ENCODE measurements at places on chromosomes 1 and 21.
A peak's percentile ranks its signal among the peaks of the same experiment; 100 is the strongest.

GRCh38 chr1:222867316-222867715, 52.5 kb downstream of the DISP1 start:
- DNase-seq = no peak

- DNase-seq = no peak
Measured at GRCh38 chr1:183913567-183913993, 108.7 kb downstream of the RGL1 start.

DNA sequence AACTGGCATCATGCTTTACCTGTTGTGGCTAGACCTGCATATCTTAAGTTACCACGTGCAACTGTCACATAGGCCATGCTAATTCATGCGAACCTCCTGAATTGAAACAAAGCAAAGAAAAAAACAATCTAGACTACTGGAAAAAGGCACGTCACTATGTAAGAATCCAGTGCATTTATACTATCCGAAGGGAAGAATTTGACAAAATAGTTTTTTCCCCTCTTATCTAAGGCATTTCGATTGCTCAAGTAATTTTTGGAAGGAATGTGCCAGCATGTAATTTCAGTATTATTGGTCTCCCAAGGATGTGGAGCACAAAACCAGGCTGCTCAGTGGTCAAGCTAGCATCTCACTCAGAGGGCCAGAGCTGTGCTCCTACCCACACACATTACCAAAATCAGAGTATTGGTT, 31.5 kb upstream of the C1orf198 start:
- DNase-seq = no peak

DNA sequence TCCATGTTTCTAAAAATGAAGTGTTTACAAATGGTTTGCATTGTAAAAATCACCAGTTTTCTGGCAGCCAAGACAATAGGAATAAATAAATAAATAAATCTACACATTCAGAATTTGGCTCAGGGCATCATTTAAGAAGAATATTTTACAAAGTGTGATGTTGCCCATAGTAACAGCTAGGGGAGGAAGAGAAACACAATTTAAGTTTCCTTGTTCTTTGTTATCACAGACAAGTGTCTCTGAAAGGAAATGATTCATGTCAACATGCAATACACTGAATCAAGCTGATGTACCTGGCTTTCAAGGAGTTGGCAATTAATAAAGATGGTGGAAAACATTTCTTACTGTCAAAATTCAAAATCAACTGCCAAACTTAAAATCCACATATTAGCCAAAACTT, 74.7 kb downstream of the LHX8 start:
- no peak for DNase-seq

- DNase-seq = no peak
Measured at GRCh38 chr1:21317035-21317689, 26.9 kb upstream of the ECE1 start.

- peak; percentile 76 for DNase-seq
Measured at GRCh38 chr1:12596007-12596821, 21.8 kb downstream of the DHRS3 start.

GRCh38 chr1:201898240-201898894, 9.7 kb downstream of the SHISA4 start:
- no peak for DNase-seq

DNA sequence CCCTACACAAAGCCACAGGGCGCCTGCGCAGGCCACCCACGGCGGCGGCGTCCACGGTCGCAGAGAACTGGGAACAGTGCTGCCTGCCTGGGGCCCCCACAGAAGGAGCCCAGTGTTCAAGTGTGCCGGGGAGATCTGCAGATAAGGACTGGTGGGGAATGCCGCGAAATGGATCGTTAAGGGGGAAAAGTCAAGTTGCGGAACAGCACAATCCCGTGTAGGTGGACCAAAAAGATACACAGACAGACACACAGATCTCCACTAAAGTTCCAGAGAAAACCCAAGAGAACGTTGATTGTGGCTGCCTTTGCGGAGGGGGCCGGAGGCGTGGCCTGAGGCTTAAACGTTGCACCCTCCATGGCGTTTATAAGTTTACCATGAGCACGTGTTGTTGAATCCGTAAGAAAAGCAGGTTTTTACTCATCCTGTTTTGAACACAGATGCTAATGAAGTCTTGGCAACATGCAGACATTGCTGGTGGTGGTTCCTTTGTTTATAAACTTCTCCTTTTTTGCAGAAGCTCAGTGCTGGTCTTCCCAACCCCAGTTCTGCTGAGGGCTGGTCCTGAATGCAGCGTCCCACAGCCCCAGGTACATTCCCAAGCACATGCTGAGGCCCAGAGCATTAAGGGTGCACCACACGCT, 4.1 kb downstream of the SPATC1L start:
- no peak for DNase-seq

DNA sequence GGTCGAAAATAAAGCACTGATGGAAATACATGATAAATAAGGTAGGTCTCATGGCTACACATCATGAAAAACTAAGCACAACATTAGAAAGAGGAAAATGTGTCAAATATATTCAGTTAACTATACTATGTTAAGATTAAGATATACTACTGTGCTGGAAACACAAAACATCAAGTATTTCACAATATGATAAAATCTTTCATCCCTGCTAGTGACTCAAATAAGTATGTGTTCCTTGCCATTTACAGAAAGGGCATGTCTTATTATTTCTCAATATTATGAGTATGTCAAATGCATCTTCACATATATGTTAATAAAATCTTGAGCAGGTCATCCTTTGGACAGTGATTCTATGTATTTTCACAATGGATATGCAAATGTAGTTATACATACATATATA, 1260.1 kb upstream of the ADGRL2 start:
- DNase-seq = no peak

DNA sequence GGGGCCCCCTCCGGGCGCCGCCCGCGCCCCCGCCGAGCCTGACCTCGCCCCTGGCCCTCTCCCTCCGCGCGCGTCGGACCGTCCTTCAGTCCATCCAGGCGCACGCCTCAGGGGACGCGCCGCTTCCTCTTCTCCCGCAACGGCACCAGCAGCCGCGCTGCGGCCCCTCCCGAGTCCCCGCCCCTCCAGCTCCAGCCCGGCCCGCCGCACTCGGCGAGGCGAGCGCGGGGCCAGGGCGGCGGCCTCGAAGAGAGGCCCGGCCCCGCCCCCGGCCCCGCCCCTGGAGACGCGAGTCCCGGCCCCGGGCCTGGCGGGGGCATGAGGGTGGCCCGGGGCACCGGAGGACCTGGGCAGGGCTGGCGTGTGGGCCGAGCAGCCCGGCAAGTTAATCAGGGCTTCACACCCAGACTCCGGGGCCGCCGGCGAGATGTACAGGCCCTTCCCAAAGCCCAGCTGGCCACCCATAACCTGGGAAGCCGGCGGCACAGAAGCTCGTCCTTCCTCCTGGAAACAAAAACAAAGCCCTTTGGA, at the start of gene IGSF3:
TSS of gene IGSF3 (minus strand) at position 159 of the 531 bp plus-strand sequence. CDS start 1,407 bp downstream, outside the sequence.
- DNase-seq = peak; percentile 59

DNA sequence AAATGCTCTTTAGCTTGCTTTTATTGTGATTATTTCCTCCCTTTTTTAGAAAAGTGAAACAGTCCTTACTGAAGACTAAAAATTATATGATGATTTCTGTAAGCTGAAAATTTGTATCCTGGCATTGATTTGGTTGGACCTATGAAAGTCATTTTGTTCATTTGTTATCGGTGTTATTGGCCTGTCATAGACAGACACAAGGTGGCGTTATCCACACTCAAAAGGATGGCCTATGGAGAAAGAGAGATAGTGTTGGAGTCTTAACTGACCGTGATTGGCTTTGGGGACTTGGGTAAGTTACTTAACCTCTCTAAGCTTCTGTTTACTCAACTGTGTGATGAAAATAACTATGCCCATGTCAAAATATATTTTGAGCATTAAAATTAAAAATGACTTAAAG, 203.6 kb upstream of the CHODL start:
- no peak for DNase-seq

GRCh38 chr1:117112047-117112717, 9.4 kb downstream of the TRIM45 start:
- no peak for DNase-seq

GRCh38 chr1:188089461-188089860, 1260.7 kb downstream of the PLA2G4A start:
- no peak for DNase-seq

DNA sequence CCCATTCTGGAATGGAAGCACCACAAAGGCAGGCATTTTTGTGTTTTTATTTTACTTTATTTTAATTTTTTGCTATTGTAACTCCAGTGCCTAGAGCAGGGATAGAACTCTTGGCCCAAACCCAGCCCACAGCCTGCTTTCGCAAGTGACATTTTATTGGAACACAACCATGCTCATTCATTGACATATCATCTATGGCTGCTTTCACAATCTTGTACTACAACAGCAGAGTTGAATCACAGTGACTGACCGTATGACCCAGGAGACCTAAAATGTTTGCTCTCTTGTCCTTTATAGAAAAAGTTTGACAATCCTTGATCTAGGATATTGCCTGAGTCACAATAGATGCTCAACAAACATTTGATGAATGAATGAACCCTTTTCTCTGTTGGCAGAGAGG, 83.9 kb upstream of the ATP1A1 start:
- no peak for DNase-seq

GRCh38 chr1:63624911-63625310, 31.7 kb downstream of the PGM1 start:
- no peak for DNase-seq

GRCh38 chr1:173082913-173083312, 32.2 kb upstream of the TNFSF18 start:
- DNase-seq = no peak

DNA sequence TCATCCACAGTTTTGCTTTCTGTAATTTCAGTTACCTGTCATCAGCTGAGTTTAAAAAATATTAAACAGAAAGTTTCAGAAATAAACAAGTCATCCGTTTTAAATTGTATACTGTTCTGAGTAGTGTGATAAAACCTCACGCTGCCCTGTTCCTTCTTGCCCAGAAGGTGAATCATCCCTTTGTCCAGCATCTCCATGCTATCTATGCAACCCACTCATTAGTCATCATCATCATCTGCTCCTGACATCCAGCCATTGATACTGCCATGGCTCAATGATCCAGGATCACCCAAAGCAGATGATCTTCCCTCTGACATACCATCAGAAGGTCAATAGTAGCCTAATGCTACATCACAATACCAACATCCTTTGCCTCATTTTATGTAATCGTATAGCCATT, 198.3 kb downstream of the SLC44A5 start:
- DNase-seq = no peak

DNA sequence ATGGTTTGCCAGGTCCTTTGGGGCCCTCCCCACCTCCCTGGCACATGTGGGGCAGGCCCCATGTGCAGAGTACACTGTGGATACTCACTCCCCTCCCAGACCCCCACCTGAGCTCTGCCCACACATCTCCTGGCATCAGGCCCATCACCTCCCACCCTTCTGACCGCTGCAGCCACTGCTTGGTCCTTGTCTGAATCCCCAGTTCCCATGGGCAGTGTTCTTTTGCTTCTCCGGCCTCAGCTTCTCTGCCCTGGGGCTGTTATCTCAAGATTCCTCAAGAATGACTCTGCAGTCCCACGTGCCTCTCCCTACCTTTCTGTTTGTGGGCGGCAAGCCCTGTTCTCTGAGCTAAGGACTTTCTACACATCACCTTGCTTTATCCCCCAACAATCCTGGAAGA, 187.7 kb upstream of the EDN2 start:
- DNase-seq = no peak

DNA sequence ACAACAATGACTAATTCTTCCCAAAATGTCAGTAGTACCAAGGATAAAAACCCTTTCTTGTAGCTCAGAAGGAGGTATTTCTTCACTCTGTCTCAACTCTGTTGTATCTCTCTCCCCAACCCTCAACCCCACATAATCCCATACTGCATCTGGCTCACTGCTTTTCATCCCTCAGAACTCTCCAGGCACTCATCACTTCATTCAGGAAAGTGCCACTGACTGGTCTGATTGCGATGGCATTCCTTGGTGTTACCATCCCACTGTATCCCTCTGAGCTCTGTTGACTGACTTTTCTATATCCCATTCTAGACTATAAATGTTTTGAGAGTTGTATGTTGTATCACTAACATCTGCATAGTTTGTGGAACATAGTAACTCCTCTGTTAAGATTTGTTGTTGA, 483.5 kb upstream of the ADGRL2 start:
- no peak for DNase-seq

- DNase-seq = no peak
Measured at GRCh38 chr1:29202053-29202452, 20.4 kb upstream of the SRSF4 start.

- DNase-seq = no peak
Measured at GRCh38 chr1:87219626-87220025, 109.1 kb upstream of the LMO4 start.

DNA sequence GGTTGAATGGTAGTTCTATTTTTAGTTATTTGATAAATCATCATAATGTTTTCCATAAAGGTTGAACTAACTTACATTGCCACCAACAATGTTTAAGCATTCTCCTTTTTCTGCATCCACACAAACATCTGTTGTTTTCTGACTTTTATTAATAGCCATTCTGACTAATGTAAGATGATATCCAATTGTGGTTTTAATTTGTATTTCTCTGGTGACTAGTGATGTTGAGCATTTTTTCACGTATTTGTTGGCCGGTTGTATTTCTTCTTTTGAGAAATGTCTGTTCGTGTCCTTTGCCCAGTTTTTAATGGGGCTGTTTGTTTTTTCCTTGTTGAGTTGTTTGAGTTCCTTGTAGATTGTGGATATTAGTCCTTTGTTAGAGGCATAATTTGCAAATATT, 24.6 kb upstream of the SLC35F3 start:
- DNase-seq = no peak
